ENCODE measurements at places on chromosomes 1 and 21.

- no peak for DNase-seq
Observed at GRCh38 chr1:17636612-17637011, 97.1 kb downstream of the ARHGEF10L start.

- DNase-seq, result no peak
Observed at GRCh38 chr1:61636376-61636775, 88.6 kb downstream of the TM2D1 start.

DNA sequence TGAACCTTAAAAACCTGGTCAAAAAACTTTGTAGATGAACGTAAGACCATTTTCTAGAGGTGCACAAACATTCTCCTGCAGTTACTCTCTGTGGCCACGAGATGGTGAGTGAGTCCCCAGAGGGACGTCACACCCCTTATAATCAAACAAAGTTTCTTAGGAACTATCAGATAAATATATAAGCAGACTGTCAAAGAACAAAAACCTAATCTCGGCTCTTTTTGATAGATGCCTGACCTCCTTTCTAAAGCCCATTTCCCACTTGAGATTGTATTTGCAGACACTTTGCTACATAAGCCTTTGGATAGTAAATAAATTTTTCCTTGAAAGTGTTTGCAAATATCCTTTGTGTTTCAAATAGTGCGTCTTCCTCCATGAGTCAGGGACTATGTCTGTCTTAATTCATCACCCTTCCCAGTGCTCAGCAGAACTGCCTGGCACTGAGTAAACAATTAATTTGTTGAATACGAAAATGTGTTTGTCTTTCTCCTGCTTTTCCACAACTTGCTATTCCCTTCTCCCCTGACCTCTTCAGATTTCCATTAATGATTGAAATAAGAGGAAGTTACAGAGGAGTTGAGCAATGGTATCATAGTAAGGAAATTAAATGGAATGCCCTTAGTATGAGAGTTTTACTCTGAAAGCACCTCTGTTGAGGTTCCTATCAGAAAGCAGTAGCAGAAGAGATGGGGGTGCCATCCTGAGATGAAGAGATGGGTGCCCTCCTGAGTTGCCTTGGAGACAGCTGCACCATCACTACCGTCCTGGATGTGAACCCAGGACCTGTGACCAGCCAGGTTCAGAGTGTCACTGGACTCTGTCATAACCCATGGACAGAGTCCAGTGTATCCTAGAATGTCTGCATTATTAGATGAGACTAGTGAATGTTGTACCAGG, 57.8 kb upstream of the RAVER2 start:
- no peak for DNase-seq

GRCh38 chr21:44858291-44858690, 15.2 kb downstream of the PTTG1IP start:
- DNase-seq, result no peak

- DNase-seq, result no peak
Observed at GRCh38 chr1:33586106-33586505, 113.7 kb downstream of the ZSCAN20 start.

DNA sequence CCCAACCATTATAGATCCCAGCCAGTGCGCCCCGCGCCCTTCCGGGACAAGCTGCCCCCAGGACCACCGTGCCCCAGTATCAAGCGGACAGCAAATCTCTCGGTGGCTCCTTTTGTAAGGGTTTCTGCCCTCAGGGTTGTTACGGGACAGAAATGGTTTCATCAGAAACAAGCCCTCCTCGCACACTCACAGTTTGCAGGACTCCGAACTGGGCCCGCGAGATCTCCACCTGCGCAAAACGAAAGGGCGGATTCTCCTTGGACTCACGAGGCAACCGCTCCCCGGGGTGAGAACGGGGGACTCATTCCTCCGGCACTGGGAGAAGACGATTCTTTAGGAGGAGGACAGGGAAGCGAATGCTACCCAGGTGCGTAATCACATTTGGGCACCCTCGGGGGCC, 51.1 kb upstream of the H6PD start:
- DNase-seq, result no peak

DNA sequence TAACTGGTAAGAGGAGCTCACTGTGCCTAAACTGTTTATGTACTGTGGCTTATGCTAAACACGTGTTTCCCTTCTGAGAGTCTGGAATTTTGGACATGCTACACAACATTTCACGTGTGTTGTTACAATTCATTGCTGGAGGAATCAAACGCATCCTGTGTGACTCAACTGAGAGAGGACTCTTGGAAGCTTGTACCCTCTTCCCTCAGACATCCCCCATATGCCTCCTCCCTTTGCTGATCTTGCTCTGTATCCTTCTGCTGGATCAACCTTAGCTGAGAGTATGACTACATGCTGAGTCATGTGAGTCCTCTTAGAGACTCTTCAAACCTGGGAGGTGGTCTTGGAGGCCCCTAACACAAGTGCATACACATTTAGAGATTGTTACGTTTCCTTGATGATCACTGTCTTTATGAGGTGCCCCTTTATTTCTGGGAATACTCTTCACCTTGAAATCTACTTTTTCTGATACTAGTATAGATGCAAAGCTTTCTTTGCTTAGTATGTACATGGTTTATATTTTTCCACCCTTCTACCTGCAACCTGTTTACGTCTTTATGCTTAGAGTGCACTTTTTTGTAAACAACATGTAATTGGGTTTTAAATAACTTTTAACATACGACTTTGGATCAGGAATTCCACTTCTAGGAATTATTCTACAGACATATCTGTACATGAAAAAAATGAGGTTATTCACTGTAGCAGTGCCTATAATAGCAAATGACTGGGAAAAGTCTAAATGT, 8.7 kb downstream of the NPHP4 start:
- no peak for DNase-seq

GRCh38 chr1:228151180-228151925, 1.6 kb downstream of the GJC2 start:
- no peak for DNase-seq

GRCh38 chr1:229848752-229849677, 218.0 kb upstream of the GALNT2 start:
- no peak for DNase-seq

- no peak for DNase-seq
Observed at GRCh38 chr1:59044535-59045121, 252.3 kb upstream of the FGGY start.

DNA sequence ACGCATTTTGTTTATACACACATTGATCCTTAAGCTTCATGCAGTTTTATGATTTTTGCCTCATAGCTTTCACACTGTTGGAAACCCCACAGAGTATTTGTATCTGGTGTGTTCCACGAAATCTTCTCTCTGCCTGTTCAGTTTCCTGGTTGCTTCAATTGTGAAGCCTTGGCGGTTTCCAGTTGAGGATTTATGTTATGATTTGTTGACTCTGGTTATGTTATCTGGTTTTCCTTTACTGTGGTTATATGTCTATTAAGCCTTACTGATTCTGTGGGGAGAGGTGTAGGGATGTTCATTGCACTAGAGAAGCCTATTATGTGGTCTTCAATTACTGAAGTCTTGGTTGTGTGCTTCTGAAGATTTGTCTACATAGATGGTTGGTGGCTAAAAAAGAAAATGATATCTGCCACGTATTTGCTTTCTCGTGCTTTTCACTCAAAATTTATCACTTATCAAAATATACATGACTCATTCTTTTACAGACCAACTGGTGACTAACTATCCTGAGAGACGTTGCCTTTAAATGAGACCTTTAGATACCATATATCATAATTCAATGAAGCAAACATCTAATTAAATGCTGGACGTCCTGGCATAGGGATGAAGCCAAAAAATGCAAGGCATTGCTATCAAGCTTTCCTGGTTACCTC, 488.0 kb upstream of the B3GALT2 start:
- no peak for DNase-seq

DNA sequence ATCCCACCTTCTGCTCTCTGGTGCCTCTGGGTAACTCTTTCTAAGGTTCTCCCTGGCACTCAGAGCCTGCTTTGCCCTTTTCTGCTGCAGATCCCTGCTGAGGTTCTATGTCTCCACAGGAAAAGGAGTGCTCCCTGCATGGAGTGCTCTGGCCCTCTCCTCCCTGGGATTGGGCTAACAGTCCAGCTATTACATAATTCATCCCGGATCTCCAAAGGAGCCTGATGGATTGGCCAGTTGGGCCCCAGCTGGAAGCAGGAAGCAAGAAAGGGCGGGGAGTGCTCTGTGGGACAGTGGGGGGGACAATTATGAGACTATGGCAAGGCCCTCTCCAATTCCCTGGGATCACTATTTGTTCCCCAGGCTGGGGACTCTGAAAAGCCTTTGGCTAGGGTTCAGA, 51.9 kb upstream of the GOLT1A start:
- DNase-seq, result no peak

DNA sequence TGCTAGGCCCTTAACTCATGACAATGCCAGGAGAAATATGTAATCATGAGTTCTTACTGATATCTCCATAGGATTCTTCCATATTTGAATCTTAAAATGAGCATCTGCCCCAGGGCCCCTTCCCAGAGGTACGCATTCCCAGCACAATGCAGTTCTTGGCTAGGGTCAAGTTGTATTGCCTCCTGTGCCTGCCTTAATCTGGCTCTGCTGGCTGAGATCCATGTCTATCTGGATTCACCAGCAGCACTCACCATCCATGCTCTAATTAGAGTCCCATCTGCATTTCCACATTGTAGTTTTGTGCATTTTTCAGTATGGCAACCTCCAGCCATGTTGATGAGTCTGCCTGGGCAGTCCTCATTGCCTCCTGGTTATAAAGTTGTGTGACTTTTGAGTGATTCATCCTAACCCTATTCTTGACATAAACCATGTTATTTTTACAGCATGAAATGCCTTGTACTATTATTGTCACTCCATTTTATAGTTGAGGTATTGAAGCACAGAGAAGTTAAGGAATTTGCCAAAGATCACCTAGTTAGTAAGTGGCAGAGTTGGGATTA, 55.9 kb downstream of the CAMSAP2 start:
- DNase-seq, result no peak

- DNase-seq, result no peak
Observed at GRCh38 chr1:203645996-203646395, 19.4 kb downstream of the ATP2B4 start.

DNA sequence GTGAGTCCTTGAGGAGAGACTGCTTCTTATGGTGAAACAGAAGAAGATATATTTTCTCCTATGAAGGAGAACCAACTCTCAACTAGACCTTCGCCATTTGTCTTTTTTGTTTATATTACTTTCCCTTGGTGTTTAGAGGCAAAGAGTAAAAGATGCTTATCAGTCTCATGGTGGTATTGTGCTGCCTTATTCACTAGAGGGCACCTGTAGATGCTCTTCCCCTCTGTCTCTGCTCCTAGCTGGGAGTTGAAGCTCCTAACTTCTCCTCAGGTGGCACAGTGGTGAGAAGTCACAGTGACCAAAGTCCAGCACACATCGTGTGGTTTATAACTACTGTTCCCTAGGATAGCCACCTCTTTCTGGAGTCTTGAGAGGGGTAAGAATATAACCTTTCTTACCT, 1359.6 kb downstream of the PLA2G4A start:
- no peak for DNase-seq

DNA sequence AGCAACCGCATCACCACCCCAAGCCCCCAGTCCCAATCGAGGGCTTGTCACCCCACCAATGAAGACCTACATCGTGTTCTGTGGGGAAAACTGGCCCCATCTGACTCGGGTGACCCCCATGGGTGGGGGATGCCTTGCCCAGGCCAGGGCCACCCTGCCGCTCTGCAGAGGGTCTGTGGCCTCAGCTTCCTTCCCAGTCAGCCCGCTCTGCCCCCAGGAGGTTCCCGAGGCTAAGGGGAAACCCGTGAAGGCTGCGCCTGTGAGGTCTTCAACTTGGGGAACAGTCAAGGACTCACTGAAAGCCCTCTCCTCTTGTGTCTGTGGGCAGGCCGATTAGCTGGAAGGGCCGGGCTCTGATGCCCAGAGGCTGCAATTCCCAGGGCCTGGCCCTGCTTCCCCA, 2.0 kb downstream of the SRARP start:
- no peak for DNase-seq

GRCh38 chr1:211741116-211741515, 65.7 kb upstream of the NEK2 start:
- DNase-seq, result no peak

GRCh38 chr1:58753431-58753866, 30.4 kb downstream of the JUN start:
- DNase-seq, result no peak

DNA sequence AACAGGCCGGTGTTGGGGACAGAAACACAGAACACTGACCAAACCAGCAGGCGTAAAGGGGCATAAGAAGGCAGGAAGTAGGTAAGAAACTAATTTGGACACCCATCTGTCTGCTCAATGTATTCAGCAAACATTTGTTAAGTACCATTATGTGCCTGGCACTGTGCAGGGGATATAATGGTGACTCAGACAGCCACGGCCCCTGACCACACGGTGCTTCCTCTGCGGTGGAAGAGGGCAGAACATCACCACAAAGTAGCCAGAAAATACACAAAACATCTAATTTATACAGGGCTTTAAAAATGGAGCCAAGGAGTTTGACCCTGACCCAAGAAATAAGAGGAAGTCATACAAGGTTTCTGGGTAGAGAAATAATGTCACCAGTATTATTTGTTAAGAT, 12.9 kb downstream of the DNAJC11 start:
- no peak for DNase-seq

GRCh38 chr1:119554183-119554582, 47.2 kb downstream of the HSD3B1 start:
- no peak for DNase-seq

DNA sequence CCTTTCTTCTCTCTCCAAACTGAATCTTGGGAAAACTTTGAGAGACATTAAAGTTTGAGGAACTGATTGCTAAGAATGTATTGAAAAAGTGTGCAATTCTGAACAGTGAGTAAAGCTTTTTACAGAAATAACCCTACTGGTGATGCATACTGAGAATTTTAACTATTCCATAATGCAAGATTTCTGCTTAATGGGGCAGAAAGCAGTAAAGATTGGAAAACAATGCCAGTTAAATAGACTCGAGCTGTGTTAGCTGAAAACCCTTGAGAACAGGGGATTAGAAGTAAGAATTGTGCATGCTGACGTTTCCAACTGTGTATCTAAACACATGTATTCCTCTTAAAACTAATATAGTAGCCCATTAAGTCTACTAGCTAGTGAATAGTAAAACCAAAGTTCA, 1500.2 kb upstream of the PRMT6 start:
- no peak for DNase-seq

GRCh38 chr1:90262791-90263190, 267.9 kb downstream of the ZNF326 start:
- DNase-seq, result no peak

DNA sequence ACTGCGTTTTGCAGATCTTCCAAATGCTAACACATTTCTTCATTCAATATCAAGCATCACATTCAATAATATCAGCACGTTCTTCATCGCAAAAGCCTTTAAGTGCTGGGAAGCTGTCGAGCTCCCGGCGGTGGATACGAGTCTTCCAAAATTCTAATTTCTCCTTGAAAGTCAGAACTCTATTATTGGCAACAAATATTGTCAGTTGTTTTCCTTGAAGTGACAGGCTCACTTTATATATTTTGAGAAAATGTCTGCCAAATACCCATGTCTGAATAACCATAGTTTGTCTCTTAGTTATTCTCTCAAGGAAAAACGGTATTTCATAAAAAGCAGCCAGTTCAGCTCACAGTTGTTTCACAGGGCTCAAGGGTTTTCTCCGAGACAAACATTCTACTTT, 226.2 kb upstream of the C1orf174 start:
- DNase-seq, result no peak
